Fibroblast of mammary gland (primary cell): ENCODE measurements at places on chromosomes 12 and 14.
A peak's percentile ranks its signal among the peaks of the same experiment; 100 is the strongest.

DNA sequence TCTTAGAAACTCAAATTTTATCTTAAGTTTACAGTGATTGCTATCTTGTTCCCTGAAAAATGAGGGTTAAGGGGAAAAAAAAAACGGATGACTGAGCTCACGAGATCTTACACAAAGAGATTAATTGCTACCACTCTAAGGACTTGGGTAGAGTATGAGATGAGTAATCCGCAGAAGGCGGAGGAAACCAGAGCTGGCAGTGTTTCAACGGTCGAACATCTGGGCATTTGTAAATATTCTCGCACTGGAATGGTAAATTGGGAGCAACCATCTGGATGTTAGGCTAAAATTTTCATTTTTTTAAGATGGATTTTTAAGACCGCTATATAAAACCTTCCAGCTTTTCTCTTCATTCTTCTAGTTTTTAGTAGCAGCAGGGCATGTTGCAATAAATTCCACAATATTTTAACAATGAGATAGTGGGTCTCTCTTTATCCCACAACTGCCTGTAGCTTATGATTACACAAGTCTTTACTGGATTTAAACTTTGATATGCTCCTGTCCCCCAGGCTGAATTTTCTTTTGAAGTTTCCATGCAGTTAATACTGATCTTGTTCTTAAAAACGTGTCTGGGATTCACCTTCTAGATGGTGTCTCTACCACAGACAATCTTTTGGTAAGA is 1324.1 kb downstream of the AACS start:
- peak; percentile 82 for DNase-seq

DNA sequence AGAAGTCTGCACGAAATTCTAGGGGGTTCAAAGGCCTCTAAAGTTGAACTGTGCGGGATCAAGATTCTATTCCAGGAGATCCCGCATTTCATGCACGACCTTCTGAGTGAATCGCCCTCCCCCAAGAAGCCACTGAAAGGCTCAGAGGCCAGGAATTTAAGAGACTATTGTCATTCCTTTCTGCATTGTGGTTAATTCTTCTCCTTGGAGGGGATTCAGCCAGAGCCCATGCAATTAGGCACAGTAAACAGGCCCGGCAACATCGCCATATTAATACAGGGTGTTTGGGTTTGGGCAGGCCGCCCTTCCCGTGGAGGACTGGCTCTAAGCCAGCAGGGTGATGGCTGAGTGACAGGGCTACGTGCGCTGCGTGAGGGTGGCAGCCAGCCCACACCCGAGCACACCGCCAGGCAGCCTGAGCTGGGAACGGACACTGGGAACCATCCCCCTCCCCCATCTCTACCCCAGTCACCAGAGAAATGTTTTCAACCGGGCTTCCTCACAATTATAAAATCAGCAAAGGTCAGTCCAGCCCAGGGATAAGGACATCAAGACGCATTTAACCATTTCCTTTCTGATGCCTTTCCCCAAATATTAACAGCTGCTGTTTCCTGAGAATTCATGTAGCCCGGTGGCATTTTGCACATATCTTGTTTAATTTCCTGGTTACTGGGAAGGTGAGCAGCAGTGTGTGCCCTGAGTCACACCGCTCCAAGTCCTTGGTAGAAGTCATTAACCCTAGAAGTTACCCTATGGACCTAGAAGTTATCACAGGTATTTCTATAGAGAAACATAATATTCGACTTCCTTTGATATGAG is 12.5 kb downstream of the EGLN3 start:
- peak; percentile 16 for DNase-seq

GRCh38 chr12:6765634-6766581 is at the start of gene PTMS:
PTMS (plus strand) TSS chr12:6766363; CDS start chr12:6766706, 343 bp downstream.
- peak; percentile 93 for DNase-seq

DNA sequence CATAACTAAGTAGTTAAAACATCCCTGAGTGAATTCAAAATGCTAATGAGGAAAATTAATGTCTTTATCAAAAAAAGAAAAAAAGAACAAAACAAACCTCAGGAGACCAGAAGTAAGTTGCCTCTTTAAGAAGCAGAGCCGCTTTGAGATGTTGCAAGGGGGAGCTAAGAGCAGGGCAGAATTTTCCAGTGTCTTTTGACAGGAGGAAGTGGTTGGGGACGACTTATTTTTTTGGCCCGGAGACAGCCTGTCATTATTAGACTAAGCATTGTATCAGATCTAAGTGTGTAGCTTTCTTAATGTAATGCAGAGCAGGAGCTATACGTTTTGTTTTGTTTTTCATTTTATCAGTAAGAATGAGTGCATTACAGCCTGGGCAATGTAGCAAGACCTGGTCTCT is 206.6 kb downstream of the CACNA1C start:
- no peak for DNase-seq

DNA sequence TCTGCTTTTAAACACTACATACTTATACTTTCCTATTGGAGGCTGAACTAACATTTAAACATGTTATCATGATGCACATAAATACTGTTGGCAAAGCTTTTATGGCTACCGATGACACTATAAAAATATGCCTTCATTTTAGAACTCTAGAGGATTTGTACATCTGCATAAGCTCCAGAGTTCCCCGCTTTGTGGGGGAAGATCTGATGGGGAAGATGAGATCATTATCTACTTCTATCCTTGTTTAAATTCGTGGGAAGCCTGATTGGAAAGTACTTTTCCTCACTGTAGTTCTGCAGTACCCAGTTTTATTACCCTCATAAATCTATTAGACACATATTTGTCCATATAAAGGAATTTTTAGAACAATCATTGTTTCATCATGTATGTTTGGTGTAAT is 299.6 kb upstream of the ATP2B1 start:
- DNase-seq: no peak

DNA sequence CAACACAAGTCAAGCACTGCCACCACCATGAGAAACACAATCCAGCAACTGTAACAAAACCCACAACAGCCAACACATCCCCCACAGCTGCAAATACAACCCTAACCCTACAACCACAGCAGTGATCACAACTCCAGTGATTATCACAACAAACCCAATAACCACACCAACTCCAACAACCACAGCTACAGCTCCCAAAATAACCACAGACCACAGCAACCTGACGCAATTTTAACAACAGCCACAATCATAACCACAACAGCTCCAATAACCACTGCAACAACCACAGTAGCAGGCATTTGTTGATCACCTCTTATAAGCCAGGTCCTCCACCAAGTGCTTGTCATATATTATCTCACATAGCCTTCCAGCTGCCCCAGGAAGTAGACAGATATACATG is 42.2 kb upstream of the FAM181A start:
- no peak for DNase-seq

GRCh38 chr12:104805186-104805585 is 152.9 kb downstream of the SLC41A2 start:
- DNase-seq: peak; percentile 70

DNA sequence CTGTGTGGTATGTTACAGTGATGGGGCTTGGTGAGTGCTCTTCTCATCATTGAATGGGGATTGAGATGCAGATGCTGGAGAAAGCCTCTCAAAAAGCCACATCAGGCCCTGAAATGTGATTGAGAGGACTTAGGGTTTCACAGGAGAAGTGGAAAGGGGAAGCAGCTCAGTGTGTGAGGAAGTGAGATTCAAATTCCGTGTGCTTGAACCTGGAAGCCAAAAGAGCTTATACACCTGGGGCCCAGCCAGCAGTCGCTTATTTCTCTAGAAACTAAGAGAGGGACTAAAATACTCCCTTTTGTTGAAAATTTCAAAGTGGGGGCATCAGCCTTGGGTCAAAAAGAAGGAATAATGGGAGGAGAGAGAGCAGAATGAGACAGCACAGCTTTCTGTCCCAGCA is 39.1 kb upstream of the GZMB start:
- DNase-seq: no peak

- DNase-seq: no peak
These were observed 79.0 kb upstream of the KCNA1 start for GRCh38 chr12:4830556-4831210.

GRCh38 chr12:30807695-30808034 is 52.9 kb upstream of the CAPRIN2 start:
- DNase-seq: no peak

DNA sequence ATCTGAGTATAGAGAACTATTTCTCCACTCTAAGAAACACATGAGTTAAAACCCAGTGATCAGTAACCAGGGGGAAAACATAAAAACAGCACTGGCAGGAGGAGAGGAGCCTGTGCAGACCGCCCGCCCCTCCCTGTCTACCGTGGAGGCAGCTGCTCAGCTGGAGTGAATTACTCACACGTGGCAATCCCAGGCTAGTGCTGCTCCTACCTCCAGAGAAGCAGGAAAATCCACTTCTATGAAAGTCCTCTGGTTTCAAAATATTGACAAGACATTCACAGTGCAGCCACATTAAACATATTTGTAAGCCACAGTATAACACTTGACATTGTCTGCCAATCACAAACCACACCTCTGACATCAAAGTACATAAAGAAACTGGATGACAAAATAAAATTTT is 16.7 kb downstream of the TMEM132D start:
- no peak for DNase-seq

GRCh38 chr12:133156125-133156690 is 25.1 kb upstream of the ZNF268 start:
- DNase-seq: no peak

GRCh38 chr12:93743999-93744689 is 67.0 kb downstream of the CRADD start:
- no peak for DNase-seq

- DNase-seq: peak; percentile 69
These were observed 47.7 kb downstream of the C12orf50 start for GRCh38 chr12:87981495-87981894.

- peak; percentile 25 for DNase-seq
These were observed 106.1 kb upstream of the ANO4 start for GRCh38 chr12:100688451-100688864.

DNA sequence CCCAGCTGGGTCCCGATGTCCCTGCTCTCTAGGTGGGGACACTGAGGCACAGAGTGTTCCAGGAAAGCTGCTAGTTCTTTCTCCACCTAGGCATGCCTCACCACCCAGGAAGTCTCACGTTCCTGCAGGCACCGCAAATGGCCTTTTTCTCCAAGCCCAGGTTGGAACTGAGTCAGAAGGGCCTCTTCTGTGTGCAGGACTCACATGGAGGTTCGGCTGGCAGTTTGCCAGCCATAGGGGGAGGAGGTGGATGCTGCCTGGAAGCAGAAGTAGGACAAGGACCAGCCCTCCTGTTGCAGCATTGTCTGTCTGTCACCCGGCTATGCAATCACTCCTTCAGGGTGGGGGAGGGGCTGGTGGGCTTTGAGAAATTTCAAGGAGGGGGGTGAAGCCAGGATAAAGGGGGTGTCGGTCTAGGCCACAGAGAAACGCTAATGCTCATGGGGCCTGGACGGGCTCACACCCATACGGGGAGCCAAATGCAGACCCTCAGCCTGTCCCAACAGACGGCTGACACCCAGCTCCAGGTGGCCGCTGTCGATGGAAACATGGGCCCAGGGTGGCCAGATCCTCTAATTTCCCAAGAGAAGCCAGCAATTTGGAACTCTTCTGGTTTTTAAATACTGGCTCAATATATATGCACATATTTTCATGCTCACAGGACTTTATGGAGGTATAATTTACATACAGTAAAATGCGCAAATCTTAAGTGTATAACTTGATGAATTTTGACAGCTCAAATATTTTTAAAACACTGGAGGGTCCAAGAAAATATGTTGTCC is 120.5 kb downstream of the PHETA1 start:
- DNase-seq: peak; percentile 13

DNA sequence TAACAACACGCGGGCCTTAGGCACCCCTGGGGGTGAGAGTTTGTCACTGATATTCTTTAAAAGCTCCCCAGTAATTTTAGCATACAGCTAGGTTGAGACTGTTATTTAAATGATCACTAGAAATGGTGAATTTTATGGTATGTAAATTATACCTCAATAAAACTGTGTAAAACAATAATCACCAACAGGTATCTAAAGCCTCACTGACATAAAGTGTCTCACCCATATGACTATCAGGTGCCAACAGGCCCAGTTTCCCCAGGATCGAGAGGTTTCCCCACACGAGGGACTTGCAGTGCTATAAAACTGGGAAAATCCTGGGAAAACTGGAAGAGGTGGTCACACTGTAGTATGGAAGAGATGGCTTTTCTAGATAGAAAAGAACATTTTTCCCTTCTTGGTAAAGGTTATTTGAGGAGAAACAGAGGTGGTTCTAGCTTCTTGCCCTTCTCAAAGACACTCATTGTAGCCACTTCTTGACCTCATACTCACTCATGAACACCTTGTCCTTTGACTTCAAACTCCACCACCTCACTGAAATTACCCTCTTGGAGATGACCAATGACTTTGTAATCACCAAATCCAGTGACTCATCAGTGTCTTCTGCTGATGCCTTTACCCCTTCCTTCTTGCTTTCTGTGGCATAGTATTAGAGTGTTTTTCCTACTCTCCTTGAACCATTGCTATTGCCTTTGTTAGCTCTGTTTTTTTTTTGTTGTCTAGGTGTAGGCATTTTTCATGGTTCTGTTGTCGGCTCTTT is 24.8 kb upstream of the NUBPL start:
- DNase-seq: peak; percentile 26

DNA sequence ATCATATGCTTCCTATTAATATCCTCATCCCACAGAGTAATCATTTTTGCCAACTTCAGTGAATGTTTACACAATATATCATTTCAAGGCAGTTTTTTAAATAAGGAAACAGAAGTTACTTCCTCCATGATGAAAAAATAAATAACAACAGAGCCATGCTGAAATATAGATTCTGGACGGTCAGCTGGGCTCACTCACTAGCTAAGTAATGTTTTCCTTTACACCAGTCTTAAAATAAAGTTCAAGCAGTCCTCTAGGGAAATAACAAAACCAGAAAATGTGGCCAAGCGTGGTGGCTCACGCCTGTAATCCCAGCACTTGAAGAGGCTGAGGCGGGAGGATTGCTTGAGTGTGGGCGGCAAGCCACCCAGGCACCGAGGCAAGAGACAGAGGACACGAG is 28.7 kb downstream of the AICDA start:
- DNase-seq: no peak

- peak; percentile 79 for DNase-seq
These were observed 911 bp upstream of the SCNN1A start for GRCh38 chr12:6376079-6376869.

- DNase-seq: no peak
These were observed 26.1 kb upstream of the IFNG start for GRCh38 chr12:68185598-68185997.

GRCh38 chr14:64703395-64704142 is 655 bp upstream of the PLEKHG3 start:
- no peak for DNase-seq

GRCh38 chr14:91947475-91948184 is at the start of gene FBLN5:
FBLN5 (minus strand) TSS chr14:91947694; CDS start chr14:91947229, 465 bp downstream.
- DNase-seq: peak; percentile 93

- peak; percentile 76 for DNase-seq
These were observed at the start of gene DYRK4 for GRCh38 chr12:4562034-4562657. DYRK4 (plus strand) TSS chr12:4562208; CDS start chr12:4562246, 38 bp downstream.

DNA sequence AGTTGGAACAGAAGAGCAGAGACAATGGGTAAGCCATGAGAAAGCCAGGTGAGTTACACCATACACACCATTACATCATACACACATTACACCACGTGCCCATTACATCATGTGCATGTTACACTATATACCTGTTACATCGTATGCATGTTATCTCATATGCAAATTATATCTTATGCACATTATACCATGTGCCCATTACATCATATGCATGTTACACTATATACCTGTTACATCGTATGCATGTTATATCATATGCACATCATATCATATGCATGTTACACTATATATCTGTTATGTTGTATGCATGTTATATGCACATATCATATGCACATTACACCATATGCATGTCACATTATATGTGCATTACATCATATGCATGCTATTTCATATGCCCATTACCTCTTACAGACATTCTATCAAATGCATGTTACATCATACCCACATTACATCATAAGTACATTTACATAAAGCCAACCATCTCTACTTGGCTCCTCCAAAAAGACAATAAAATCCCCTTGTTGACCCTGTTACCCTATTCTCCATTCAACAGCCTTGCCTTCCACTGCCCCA is 207.2 kb downstream of the KSR2 start:
- DNase-seq: no peak
